ENCODE measurements at places on chromosomes 2 and 18.

- no peak for DNase-seq
Observed at GRCh38 chr2:111620281-111620680, 263.7 kb downstream of the ANAPC1 start.

GRCh38 chr2:136666-137065, 90.4 kb upstream of the FAM110C start:
- DNase-seq, result no peak

DNA sequence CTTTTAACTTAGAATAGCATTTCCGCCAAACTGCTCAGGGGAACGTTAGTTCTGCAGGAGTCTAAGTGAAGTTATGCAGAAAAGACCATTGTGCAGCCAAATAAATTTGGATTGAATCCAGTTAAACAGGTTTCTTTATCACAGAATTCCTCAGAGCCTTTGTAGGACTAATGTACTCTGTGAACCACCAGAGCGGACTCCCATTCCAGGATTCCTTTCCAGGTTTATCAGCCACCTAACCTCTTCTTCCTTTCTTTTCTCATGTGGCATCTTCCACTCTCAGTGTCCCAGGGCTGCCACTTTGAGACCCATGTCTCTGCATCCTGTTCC, 350.4 kb downstream of the TSN start:
- no peak for DNase-seq

- DNase-seq, result no peak
Observed at GRCh38 chr2:15975261-15975600, 34.9 kb downstream of the MYCN start.

- no peak for DNase-seq
Observed at GRCh38 chr2:153622285-153622684, 143.7 kb upstream of the RPRM start.

DNA sequence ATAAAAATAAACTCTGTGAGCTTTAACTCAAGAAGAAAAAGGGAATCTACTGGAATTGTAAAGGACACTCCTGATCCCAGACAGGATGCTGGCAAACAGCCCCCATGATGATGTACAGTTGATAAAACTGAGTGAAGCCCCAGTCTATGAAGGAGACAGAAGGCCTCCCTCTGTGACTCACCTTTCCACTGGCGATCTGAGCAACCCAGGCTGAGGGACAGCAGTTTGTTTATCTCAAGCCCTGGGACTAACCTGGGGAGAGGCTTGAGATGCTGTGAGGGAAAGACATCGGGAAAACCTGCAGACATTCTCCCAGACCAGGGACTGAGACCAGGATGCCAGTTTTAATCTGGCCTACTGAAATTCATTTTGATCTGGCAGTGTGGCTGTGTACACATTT, 104.5 kb upstream of the CDH2 start:
- no peak for DNase-seq

- DNase-seq, result no peak
Observed at GRCh38 chr18:2535419-2535910, 35.8 kb downstream of the METTL4 start.

GRCh38 chr2:221444106-221444505, 128.0 kb downstream of the EPHA4 start:
- DNase-seq, result no peak

DNA sequence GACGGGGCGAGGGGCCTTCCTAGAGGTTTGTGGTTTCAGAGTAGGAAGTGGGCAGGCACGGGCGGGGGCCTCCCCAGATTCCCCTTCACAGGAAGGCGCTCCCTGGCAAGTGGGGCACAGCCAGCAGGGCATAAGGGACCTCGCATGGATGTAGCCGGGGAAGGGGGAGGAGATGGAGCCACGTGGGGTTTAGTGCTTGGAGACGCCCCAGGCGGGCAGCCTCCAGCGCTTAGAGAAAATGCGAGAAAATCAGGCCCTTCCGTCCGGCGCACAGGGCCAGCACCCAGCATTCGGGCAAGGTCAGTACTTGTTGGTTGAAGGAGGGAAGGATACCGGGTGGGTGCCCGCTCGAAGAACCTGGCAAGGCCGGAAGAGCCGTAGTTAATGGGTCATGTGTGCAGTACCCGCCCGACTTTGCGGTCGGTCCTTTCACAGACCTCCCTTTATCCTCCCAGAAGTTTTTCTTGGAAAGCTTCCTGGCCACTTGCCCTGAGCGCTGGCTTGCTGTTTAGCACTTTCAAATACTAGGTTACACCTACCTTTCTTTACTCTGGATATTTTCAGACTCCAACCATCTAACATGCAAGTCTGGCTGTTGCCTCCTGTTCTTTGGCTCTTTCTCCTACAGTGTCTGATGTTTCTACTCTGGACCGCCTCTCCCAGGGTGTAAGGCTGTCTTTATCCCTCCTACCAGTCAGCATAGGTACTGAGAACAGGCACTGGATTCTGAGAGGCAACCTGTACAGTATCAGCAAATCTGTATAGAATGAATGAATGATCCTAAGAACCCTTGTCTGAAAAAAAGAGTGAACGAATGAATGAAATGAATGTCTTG, 78.1 kb downstream of the CIB4 start:
- no peak for DNase-seq

DNA sequence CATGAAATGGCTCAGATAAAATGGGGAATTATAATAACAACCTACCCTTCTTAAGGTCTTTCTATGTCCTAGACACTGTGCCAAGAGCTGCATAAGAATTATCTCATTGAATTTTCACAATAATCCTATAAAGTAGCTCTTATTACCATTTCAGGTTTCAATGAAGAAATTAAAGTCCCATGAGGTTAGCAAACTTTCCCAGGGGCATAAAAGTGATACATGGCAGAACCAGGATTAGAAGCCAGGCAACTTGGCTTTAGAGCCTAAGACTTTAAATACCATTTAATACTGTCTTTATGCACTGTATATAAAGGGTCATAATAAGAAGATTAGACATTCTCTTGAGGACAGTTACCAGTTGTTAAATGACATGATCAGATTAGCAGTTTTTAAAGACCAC, 130.1 kb downstream of the GCA start:
- DNase-seq, result no peak

- DNase-seq, result no peak
Observed at GRCh38 chr2:206031162-206031784, 54.7 kb downstream of the INO80D start.

DNA sequence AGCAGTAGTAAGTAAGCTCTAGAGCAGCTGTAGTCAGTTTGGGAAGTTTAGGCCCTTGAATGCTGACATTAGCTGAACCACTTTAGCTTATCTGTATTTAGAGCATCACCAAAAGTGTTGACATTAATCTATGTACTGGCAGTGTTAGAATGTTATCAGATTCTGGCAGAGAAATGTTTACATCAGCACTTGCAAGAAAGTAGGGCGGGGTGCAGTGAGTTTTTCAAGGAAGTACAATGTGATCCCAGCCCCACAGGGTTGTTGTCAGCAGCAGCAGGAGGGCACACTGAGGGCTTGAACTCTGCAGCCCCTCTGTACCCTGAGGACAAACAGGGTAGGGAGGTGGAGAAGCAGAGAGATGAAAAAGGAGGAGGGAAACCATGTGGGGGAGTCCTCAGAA, 35.5 kb upstream of the RMP24 start:
- DNase-seq, result no peak

DNA sequence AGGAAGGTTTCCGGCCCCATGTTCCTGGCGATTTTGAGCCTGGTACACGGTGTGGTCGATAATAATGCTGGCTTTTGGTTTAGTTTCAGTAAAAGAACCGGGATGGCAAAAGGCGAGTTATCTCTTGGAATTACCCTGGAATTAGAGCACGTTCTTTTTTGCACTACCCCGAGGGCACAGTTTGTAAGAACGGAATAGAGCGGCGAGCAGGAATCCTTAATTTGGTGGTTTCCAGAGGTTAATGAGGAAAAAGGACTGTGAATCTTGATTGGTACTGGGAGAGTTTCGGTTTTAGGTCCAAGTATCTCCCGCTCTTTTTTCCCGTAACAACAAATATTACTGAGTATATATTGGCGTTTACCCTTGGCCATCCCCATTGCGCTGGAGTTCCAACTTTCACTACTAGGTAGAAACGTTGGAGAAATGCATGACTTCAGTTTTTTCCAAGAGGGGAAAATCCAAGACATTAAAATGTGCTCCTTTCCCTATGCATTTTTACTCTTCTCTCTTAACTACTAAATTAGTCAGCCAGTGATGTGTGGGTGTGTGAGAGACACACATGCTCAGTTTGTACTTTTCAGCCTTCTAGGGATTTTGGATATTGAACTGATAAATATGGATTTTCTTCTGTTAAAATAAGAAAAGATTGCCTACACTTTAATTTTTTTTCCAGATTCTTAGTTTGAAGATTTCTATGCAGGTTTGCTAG, 160.8 kb downstream of the AGPS start:
- DNase-seq, result no peak
